HCT116 (cell line): ENCODE measurements at places on chromosomes 5 and 9. TPM values are rescaled to one million over a fixed set of nuclear protein-coding genes. Genes with fewer than 3 reads are reported as not detected.

DNA sequence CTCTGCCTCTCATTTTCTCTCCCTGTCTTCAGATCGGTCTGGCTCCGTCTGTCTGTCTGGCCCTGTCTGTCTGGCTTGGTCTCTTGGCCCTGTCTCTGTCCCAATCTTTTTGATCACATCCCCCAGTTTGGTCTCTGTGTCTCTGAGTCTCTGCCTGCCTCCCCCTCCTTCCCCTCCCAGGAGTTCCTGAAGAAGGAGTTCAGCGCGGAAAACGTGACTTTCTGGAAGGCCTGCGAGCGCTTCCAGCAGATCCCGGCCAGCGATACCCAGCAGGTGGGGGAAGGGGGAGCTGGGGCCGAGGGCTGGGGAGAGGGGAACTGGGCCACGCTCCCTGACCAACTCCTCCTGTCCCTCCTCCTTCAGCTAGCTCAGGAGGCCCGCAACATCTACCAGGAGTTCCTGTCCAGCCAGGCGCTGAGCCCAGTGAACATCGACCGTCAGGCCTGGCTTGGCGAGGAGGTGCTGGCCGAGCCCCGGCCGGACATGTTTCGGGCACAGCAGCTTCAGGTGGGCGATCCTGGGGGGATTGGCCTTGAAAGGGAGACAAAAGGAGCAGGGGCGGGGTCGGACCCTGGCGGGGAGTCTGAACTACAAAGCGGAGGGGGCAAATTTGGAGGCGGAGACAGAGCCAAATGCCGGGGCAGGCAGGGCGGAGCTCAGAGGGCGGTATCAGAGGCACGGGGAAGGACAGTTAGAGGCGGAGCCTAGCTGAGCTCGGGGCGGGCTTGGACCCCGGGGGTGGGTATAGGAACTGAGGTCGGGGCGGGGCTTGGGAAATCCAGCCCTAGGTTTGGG lies 9.0 kb downstream of the RGS14 start:
- no peaks in the 10 kb centered on the region for H3K27me3 ChIP-seq
- H3K27ac ChIP-seq: no peak overlapping the region
- H3K36me3 ChIP-seq: no peaks in the 10 kb centered on the region

- no peak overlapping the region for H3K27ac ChIP-seq
- no peak for DNase-seq
- no peaks in the 10 kb centered on the region for H3K4me1 ChIP-seq
- no peaks in the 10 kb centered on the region for H3K36me3 ChIP-seq
Measured at GRCh38 chr5:65020492-65020891, 251.8 kb downstream of the CWC27 start.

N4BP3 gene
- 5.2 TPM for total RNA-seq

DNA sequence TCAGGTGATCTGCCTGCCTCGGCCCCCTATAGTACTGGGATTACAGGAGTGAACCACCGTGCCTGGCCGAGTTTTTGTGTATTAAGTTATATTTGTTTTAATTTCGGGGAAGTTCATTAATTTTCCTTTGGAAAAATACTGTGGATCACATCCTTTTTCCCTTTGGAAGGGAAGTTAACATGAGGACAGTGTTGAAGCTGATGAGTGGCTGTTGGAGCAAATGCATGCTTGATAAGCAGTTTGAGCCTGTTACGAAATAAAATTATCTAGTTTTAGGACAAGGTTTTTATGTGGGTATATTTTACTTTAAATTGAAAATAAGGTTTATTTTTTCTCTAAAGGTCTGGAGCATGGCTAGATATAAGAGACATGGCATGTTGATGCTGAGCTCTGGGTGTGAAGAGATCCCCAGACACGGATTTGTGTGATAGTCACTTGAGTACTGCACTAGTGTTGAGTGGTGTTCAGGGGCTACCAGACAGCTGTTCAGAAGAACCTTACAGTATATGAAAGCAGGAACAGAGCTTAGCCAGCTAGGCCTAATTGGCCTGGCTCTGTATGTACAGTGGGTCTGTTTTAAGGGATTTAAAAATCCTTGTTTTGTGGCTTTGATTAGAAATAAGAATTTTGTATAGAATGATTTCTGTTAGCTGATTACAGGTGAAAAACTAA lies 17.4 kb downstream of the LMNB1 start:
- H3K27me3 ChIP-seq: no peaks in the 10 kb centered on the region
- H3K4me3 ChIP-seq: no peak overlapping the region
- no peak for DNase-seq
- H3K36me3 ChIP-seq: no peaks in the 10 kb centered on the region
- no peak overlapping the region for H3K27ac ChIP-seq
- no peaks in the 10 kb centered on the region; the same call in 1 of the 2 replicates for H3K4me1 ChIP-seq

GRCh38 chr5:143601357-143601756 lies 197.9 kb upstream of the NR3C1 start:
- no peaks in the 10 kb centered on the region for H3K27me3 ChIP-seq
- H3K4me3 ChIP-seq: no peak overlapping the region

IL13 gene
- not detected for total RNA-seq

DNA sequence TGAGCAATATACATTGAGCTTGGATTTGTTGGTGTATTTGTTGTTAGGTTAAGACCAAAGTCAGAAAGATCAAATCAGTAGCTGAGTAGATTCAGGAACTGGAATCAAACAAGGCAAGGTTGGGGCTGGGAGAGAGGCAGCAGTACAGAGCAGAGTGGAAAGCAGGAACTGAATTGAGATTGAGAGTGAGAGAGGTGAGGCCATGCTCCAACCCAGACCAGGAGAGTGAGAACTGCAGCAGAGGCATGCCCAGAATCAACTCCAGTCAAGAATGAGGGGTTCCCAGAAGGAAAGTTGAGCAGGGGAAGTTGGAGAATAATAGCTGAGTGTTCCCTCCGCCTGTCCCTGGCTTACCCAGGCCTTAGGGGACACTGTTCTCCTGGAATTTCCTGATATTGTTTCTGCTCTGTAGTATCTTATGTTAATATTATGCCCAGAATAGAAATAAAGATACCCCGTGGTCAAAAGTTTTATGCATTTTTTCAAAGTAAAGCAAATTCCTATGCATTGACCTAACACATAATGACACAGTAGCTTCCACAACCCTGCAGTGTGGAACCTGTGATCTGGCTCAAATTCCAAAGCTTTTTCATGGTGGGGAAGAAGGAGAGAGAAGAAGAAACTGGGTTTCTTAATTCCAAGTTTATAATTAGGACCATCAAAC lies 82.7 kb downstream of the SV2C start:
- H3K4me1 ChIP-seq: no peaks in the 10 kb centered on the region
- H3K27ac ChIP-seq: no peak overlapping the region
- DNase-seq: no peak
- no peaks in the 10 kb centered on the region for H3K36me3 ChIP-seq

GRCh38 chr9:3968891-3969290 lies 331.0 kb downstream of the GLIS3 start:
- no peak overlapping the region for H3K4me3 ChIP-seq
- peak; percentile 83 for DNase-seq
- H3K36me3 ChIP-seq: no peaks in the 10 kb centered on the region
- no peaks in the 10 kb centered on the region for H3K27me3 ChIP-seq
- H3K4me1 ChIP-seq: no peaks in the 10 kb centered on the region
- H3K27ac ChIP-seq: no peak overlapping the region

TXNDC8 gene
- total RNA-seq: not detected

DNA sequence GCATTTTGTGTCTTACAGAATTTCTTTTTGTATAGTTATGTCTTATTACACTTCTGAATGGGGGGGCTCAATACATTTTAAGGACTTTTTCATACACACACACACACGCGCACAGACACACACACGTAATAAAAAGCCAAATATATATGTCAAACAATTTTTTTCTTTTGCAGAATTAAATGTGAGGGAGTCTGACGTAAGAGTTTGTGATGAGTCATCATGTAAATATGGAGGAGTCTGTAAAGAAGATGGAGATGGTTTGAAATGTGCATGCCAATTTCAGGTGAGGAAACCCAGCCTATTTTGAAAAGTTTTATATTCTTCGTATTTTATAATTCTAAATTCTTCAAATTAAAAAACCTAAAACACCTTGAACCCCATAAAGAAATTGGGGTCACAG lies 25.6 kb downstream of the TMEFF1 start:
- H3K4me3 ChIP-seq: no peak overlapping the region
- H3K4me1 ChIP-seq: no peaks in the 10 kb centered on the region
- no peaks in the 10 kb centered on the region for H3K36me3 ChIP-seq
- DNase-seq: no peak
